Activated effector memory CD4-positive, alpha-beta T cell treated with anti-CD3 and anti-CD28 coated beads, Interleukin-2, amount 50 U/mL, for 16 hours (primary cell): ENCODE measurements at places on chromosomes 6 and 20.

DNA sequence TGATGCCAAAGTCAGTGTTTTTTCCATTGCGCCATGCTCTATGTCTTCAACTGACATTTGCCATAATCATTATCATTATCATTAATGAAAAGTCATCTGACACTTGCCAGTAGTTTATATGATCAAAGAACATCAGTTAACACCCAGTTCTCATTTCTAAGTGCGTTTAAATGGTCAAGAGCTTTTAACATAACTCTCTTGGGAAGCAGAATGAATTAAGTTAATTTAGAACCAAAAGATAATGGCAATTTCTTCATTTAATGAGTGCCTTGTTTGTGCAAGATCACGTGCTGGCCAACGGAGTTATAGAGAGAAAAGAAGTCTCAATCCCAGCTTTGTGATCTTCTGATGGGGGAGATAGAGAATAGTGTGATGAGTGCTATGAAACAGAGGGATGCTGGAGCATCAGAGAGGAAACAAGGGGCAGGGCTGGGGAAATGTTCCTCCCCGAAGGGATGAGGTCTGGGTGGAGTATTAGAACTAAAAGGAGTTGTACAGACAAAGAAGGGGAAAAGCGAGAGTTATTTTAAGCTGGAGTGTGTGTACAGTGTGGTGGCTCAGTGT lies 20.3 kb downstream of the ANKS1A start:
- DNase-seq, result no peak

- DNase-seq, result no peak
Observed at GRCh38 chr6:24854077-24854666, 55.5 kb upstream of the ARMH2 start.

DNA sequence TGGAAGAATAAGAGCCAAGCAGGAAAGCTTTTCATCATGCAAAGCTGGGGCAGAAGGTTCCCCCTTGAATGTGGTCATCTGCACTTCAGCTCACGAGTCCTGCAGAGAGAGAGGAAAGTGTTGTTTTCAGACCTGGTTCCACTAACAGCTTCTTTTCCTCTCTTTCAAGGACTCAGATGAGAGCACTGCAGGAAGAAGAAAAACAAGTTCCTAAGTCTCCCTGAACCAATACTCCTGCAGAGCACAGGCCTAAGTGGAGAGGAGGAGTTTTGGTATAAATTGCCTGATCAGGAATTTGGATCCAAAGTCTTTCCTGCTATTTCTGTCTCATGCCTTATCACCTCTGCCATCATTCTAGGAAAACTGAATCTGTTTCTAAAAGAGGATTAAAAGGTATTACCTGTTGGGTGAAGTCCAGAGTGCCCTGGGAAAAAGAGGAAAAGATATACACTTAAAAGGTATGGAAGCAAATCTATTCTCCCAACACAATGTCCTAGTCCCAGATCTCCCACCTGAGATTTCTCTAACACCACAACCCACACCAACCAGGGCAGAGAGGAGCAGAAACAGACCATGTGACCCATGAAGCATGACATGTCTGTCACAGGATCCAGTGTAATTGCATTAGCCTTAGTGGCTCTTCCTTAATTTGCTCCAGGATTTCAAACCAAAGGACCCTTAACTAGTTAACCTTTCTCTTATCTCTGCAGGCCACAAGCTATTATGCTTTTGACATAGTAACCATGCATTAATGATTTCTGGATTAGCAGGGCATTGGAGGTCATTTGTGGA lies 12.2 kb downstream of the HLA-DRB5 start:
- no peak for DNase-seq

DNA sequence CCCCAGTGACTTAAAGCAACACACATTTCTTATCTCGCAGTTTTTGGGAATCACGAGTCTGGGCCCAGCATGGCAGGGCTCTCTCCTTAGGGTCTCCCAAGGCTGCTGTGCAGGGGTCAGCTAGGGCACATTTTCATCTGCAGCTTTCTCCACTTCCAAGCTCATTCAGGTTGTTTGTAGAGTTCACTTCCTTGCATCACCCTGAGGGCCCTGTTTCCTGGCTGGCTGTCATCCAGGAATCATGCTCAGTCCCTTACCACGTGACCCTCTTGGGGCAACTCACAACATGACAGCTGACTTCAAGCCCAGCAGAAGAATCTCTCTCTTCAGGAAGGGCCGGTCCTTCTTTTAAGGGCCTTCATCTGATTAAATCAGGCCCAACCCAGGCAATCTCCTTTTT lies 21.3 kb downstream of the SNAP25 start:
- no peak for DNase-seq

- no peak for DNase-seq
Observed at GRCh38 chr20:2599288-2600006, 53.0 kb upstream of the NOP56 start.

DNA sequence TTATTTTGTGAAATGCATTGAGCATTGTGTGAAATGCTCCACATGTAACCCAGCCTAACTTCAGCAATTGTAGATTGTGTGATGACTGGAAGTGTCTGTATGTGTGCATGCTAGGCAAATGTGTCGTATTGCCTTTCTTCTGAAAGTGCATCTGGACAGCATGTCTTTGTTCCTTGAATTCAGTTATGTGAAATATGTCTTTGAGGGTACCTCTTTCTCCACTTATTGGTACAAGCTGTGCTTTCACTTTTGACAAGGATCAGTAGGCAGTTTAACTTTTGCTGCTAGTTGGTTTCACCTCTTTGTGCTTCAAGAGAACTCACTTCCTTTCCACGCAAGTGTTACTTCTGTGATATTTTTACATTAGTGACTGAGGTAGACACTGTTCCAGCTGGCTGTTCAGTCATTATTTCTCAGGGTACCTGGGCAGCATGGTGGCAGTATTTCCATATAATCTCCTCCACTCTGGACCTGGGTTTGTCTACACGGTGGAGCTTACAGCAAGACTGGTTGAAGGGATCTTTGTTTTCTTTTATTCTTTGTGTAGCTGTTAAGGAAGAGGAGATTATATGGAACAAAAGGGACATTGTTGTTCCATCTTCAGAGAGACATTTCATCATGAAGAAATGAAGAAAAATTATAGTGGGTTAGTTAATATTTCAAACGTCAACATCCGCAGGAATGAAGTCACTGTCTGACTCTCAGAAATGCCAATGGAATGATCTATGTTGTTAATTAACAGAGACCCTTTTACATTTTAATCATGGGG lies 175.4 kb downstream of the UTRN start:
- no peak for DNase-seq

DNA sequence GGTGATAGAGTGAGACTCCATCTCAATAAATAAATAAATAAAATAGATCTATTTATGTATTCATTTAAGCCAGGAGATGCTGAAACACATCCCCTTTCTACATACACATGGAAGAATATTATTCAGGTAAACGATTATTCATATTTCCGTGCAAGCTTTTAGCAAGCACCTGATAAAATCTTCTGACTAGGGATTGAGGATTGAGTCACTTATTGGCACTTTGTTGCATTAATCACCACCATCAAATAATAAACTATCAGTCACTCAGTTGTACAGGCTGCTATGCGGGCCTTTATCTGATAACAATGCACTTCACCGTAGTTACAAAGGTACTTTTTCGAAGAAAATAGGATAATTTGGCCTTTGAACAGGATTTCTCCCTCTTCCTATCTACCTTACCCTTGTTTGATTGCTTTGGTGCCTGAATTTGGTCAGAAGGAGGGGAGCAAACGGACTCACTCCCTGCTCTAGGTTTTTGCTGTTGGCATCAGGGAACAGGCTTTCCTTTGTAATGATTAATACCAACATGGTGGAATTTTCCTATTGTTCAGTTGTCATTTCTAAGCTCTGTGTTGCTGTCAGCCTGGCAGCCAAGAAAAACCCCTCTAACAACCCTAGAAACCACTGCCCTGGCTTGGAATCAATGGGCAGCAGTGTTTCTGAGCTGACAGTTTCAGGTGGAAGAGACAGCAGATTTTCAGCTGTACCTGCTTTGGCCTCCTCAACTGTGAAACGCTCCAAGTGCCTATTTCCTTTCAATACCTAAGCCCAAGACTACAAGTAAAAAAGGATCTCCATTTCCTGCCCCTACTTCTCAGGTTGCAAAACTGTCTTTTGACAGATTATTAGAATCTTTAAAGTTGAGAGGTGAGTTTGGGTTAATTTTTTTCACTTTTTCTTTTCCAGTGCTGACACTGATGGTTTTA lies 63.0 kb downstream of the MYB start:
- DNase-seq, result no peak

- DNase-seq, result no peak
Observed at GRCh38 chr6:42313038-42313437, 95.4 kb upstream of the MRPS10 start.

GRCh38 chr6:18203786-18204185 lies 48.6 kb downstream of the KDM1B start:
- DNase-seq, result no peak

GRCh38 chr6:32131439-32131948 lies 1.4 kb upstream of the FKBPL start:
- DNase-seq, result no peak

DNA sequence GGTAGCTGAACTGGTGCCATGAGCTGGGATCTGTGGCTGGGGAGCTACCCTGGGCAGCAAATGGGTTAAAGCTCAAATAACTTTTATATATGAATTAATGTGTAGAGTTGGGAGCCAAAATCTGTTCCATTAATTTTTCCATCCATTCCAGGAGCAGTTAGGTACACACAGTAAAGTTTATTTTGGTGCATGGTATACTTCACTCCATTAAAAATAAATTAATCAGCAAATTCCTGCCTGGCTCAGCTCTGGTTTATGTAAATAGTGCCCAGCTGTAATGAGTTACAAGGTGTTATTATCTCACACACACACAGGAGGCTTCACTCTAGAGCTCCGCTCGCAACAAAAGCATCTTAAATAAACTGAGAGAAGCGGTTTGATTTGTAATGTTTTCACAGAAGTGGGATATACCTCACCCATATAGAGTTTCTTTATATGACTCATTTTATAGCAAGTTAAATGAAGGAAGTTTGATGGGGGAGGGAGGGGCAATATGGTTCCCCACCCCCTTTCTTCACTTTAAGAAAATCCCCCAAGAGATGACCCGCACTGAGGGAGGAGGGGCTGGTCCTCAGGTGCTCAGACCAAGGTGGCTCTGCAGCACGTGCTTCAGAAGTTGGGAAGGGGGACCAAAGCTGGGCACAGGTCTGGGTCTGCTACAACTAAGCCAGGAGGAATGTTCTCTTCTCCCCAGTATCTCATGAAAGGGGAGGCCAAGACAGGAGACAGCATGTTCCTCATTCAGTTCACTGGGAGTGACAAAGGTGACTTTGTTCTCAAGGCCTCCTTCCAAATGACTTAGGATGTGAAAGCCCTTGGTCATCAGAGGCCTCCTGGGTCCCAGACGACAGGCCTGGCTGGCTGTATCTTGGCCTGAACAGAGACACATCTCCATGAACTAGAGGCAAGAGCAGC lies 10.5 kb upstream of the FAM83C start:
- DNase-seq, result no peak

DNA sequence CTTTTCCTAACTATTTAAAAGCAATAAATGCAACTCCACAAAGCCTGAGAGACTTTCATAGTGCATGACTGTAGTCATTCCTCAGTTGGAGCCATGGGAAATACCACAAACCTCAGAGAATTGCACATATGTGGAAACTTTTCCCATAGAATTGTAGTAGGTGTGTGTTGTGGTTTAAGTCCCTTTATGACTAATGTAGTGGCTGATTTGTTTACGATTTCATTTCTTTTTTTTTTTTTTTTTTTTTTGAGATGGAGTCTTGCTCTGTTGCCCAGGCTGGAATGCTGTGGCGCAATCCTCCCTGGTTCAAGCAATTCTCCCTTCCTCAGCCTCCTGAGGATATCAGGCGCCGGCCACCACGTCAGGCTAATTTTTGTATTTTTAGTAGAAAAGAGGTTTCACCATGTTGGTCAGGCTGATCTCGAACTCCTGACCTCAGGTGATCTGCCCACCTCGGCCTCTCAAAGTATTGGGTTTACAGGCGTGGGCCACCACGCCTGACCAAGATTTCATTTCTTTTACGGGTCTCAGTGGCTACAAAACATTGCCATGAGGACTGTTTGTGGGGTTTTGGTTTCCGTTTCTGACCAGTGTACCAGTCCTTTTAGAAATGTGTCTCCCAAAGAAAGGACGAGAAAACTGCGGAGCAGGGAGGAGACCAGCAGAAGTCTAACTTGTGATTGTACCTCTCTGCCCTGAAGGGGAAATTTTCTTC lies 212.1 kb upstream of the MARCKS start:
- no peak for DNase-seq

- no peak for DNase-seq
Observed at GRCh38 chr6:108853077-108853476, 4.9 kb downstream of the ARMC2 start.

- no peak for DNase-seq
Observed at GRCh38 chr6:136983687-136984086, 61.1 kb downstream of the IL20RA start.

- no peak for DNase-seq
Observed at GRCh38 chr20:7866285-7866684, 74.0 kb downstream of the HAO1 start.

DNA sequence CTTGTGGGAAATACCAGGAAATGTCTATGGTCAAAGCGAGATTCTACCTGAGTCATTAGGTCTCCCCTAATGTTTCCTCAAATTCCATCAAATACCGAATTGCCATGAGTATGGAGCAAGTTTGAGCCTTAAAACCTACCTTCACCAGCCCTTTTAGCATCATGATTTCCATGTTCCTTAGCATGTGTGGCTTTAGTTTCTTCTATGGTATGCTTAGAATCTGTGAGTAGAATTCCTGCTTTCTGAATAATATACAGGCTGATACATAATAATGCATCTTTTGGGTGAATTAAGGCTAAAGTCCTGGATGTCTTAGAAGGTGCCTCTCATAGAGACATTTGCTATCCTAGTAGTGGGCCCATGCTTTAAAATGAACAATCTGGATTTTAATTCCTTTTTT lies 32.0 kb downstream of the TSPYL4 start:
- no peak for DNase-seq

DNA sequence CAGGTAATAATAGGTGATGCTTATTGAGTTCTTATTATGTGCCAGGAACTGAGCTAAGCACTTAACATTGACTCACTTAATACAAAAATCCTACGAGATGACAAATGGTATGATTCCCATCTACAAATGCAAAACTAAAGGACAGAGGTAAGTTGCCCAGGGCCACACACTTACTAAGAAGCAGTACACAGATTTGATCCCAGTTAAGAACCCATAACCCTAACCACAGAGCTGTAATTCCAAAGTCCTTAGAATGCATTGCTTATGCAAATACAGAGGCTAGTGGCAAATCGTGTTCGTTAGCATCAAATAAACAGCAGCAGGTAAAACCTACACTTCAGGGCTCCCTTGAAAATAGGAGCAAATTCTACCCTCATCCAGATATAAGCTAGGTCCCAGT lies 104.0 kb downstream of the SASH1 start:
- DNase-seq, result no peak

DNA sequence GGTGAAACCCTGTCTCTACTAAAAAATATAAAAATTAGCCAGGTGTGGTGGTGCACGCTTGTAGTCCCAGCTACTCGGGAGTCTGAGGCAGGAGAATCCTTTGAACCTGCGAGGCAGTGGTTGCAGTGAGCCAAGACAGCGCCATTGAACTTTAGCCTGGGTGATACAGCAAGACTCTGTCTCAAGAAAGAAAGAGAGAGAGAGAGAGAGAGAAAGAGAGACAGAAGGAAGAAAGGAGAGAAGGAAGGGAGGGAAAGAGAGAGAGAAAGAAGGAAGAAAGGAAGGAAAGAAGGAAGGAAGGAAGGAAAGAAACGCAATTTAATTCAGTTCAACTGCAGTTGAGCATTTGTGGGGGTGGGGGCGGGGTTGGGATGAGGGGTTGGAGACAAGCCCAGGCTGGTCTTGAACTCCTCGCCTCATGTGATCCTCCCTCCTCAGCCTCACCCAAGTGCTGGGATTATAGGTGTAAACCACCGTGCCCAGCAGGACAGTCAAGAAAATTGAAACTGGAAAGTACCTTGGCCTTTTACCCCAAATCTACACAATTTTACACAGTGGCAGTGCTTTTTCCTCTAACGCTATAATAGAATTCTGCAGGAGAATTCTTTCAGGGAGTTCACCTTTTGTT lies 30.5 kb downstream of the TRIM27 start:
- DNase-seq, result no peak
